ENCODE measurements at places on chromosomes 2 and 18.

- DNase-seq: no peak
Measured at GRCh38 chr2:103773884-103774283, 1012.1 kb downstream of the TMEM182 start.

DNA sequence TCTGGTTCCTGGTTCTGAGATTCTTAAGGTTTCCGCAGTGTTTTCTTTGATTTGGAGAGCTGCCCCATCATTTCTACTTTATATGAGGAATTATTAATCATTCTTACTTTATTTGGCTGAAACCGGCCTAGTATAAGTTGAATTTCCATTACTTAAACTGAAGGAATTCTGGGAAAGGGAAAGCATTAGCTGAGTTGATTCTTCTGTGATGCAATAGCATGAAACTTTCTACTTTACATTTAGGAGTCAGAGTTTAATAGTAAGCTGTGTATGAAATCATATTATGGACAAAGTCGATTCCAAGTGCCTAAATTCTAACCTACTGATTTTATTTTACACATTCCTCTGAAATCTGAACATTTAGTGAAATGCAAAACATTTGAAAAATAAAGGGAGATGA lies 1269.7 kb upstream of the ZEB2 start:
- DNase-seq: no peak

GRCh38 chr2:49255409-49255971 lies 101.2 kb upstream of the FSHR start:
- no peak for DNase-seq

DNA sequence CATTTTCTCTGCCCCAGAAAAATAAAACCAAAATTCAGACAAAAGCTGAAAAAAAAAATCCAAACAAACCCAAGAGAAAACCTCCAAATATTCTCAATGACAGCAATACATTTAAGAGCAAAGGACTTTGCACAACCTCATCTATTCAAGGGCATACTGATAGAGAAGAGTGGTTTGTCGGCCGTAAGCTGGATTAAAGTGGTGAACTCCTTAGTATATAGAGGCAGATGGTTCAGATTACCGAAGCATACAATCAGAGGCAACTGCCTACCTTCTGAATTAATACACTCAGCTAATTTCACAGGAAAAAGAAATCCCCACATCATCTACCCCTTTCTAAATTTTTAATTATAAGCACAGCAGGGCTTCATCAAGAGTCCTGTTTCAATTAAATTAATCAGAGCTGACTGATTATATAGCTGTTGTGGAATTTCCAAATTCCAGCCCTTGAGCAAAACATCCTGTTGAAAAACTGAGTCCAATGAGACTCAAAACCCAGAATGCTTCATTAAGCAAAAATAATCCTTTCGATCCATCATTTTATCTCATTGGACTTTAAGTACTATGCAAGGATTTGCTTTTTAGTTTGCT lies at the start of gene CPLX4:
Gene CPLX4 (minus strand): TSS at position 190 of the 591 bp plus-strand sequence. CDS start 187 bp downstream, at position 3.
- no peak for DNase-seq

DNA sequence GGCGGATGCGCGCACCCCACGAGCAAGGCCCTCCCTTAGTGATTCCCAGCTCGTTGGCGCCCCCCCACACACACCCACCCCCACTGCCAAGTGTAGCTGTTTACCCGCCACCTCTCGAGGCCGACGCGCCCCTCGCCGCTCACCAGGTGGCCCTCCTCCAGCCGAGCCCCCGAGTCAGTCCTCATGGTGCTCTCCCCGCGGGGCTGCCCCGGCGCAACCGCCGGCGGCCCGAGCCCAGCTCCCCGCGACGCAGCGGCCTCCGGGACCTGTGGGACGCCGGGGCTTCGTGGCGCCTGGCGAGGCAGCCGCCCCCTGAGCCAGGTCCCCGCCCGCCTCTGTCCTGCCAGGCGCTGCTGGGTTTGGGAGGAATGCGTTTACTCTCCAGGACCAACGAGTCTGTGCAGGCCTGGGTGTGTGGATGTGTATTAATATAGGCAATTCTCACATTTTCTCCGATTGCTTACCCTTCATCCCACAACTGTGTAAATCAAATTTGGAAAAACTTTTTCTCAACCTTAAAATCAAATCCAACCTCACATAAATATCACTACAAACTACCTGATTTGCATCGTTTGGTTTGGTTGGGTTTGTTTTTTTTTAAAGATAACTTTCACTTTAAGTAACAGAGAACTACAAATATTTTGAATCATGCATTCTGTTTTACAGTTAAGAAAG lies at the start of gene TMEM237:
Gene TMEM237 (minus strand): TSS at position 288 of the 675 bp plus-strand sequence. CDS start 103 bp downstream, at position 185.
- peak; percentile 41 for DNase-seq

- DNase-seq: no peak
Measured at GRCh38 chr2:38033646-38034045, 42.3 kb downstream of the CYP1B1 start.

DNA sequence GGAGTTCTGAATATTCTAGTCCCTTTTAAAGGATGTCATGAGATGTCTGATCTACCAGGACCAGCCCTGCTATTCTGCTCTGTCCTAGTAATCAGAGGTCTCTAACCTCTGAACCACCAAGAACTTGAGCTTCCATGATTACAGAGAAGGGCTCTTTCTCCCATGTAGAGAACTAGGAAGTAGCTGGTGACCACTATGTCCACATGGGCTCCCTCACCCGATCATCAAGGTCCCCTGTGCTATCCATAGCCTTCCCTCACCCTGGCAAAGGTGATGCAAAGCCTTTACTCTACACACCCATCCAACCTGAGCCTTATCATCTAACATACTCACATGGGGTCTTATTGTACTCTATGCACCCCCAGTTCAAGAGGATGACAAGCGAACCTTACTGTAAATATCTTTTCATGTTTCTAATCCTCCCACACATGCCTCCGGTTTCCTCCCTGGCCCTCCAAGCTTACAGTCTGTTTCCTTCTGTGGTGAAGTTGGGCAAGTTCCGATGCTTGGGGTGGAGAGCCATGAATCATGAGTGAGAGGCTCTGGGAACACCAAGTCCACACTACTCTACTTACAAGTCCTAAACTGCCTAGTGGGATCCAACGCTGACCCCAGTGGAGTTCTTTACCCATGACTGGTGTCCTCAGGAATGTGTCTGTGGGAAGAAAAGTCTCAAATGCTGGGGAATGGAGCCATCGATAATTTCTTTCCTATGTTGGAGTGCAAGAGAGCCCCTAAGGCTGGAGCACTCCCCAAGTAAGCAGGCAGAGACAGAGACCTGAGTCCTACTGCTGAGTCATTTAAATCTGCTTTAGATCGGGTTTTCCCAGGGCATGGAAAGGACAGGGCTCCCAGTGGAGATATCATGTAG lies 73.3 kb upstream of the KLF7 start:
- DNase-seq: no peak

- DNase-seq: peak; percentile 25
Measured at GRCh38 chr2:63888490-63889402, 47.0 kb downstream of the UGP2 start.

GRCh38 chr18:79515944-79516351 lies 120.2 kb downstream of the NFATC1 start:
- DNase-seq: no peak

DNA sequence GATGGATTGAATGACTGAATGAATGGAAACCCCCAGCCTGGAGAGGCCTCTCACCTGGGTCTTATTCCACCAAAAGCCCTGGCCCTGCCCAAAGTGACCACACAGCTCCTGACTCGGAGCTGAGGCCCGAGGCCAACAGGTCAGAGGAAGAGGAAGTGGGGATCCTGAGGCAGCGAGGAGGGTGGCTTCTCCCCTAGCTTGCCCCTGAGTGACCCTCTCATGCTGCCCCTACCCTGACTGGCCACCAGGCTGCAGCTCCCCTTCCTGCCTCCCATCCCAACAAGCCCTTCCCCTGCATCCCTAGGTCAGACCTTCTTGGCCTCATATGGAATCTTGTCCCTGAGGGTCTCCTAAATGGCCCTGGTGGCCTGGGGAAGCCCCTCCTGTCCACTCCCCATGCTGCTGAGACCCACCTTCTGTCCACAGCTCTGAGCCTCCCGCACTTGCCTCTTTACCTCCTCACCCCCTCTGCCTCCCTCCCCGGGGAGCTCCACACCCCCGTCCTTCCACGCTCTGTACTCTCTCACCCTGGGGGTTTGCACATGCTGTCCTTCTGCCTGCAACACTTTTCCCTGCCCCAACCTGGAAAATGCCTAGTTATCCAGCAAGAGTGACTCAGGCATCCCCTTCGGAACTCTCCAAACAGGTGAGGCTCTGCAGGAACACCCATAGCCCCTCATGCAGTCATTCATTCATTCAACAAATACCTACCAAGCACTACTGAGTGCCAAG lies 134.8 kb upstream of the HDAC4 start:
- no peak for DNase-seq

DNA sequence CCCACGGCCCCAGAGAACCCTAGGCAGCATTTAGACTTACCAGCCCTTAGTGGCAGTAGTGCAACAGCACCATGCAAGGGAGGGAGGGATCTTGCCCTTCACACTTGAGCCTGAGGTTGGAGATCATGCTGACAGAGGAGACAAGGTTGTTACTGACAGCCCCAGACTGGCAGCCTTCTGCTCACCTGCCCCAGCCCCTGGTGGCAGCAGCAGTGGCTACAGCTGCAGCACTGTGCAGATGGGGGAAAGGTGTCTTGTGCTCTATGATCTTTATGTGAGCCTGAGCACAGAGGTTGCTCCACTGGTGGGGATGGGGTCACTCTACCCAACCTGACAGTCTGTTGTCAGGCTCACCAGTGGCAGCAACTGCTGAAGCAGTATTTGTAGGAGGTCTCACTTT lies 501.2 kb upstream of the LRRTM4 start:
- DNase-seq: no peak

DNA sequence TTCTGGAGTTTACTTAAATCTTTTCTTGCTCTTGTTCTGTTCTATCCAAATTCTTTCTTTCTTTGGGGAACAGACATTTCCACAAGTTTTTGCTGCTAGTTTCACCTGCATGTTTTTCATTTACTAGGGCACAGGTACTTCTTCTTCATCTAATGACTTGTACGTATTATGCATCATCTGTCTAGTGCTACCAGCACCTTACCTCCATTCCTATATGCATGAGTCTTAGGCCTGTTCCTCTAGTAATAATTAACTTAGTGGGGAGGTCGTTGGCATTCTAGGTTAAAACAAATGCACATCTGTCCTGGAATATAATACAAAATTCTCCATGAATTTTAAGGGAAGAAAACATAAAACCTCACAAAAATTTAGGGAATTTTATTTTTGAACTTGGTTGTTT lies 164.5 kb upstream of the STON1 start:
- DNase-seq: no peak

- DNase-seq: no peak
Measured at GRCh38 chr2:20755132-20755800, 67.6 kb downstream of the LDAH start.

DNA sequence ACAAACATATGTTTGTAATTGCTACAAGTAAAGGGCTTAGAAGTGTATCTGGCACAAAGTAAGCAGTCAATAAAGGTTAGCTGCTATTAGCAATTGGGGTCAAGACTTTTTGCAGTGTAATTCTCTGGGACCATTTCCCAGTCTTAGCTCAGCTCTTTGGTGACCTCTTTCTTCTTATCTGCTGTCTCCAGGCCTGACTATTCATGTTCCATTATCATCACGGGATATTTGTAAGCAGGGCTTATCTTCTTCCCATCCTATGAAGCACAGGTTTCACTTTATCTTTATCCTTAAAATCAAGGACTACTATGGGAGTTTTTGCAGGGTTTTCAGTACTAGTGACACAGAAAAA lies 131.7 kb downstream of the DOCK10 start:
- DNase-seq: no peak

DNA sequence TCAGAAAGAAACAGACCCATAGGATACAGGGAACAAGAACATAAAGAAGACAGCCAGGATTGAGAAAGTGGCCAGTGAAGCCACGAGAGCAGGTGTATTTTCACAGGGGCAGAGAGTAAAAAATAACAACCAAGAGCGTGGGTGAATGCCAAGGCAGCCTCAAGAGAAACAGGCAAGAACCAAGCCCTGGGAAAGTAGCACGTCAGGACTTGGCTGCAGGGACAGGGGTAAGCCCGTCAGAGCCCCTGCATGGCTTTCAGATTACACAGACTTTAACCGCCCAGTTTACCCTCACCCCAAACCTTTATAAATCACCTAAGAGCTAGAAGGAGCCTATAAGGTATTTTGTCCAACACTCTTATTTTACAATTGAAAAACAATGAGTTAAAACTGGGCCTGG lies 43.7 kb downstream of the ARL4C start:
- no peak for DNase-seq

DNA sequence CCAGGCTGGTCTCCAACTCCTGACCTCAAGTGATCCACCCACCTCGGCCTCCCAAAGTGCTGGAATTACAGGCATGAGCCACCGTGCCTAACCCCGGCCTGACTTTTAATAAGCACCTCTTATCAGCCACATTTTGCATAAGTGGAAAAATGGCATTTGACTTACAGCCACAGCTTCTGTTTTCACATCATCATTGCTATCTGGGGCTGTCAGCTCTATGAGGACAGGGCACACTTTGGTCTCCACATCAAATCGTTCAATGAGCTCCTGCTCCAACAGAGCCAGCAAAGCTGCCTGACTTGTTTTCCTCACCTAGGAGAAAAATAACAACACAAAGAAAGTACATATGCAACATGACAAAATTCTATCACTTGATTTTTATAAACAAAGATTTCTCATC lies 26.4 kb downstream of the PPP4R1 start:
- DNase-seq: no peak

GRCh38 chr2:152618193-152618564 lies 99.1 kb downstream of the PRPF40A start:
- no peak for DNase-seq

DNA sequence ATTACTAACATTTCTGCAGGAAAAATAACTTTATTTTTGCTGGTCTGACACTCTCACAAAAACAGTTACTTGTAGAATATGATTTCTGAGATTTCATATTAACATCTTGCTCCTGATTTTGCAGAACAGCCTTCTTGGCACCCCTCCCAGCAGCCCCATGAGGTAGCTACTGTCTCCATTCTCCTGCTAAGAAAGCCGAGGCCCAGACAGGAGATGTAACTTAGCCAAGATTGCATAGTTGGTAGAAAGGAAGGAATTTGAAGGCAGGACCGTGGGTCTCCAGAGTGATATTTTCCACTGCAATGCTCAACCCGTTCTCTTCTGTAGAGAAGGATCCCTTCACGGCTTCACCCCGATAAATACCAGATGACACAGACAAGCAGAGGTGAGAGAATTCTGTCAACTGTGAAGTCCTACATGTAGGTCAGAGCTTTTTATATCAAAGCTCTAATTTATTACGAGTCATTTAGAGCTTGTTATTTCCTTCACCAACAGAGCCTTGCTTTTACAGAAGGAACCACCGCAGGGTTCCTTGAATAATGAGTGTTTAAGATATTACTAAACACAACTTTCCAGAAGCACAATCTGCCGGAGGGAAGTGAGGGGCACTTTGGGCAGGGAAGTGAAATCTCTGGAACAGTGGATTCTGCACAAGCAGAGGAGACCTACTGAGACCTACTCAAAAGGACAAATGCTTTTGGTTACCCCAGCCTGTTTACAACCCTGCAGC lies 48.0 kb upstream of the MYCN start:
- DNase-seq: no peak

- no peak for DNase-seq
Measured at GRCh38 chr2:70425682-70426301, 123.9 kb upstream of the FAM136A start.

GRCh38 chr2:27143285-27143684 lies 4.1 kb upstream of the PRR30 start:
- DNase-seq: no peak

- no peak for DNase-seq
Measured at GRCh38 chr2:237862528-237862895, 3.1 kb downstream of the RAMP1 start.

- DNase-seq: no peak
Measured at GRCh38 chr2:138132108-138132507, 167.8 kb downstream of the HNMT start.

GRCh38 chr2:142574388-142574787 lies 303.1 kb upstream of the KYNU start:
- no peak for DNase-seq

Data from activated T-cell treated with anti-CD3 and anti-CD28 coated beads for 4 hours (primary cell).